ENCODE measurements at places on chromosomes 5 and 9.

DNA sequence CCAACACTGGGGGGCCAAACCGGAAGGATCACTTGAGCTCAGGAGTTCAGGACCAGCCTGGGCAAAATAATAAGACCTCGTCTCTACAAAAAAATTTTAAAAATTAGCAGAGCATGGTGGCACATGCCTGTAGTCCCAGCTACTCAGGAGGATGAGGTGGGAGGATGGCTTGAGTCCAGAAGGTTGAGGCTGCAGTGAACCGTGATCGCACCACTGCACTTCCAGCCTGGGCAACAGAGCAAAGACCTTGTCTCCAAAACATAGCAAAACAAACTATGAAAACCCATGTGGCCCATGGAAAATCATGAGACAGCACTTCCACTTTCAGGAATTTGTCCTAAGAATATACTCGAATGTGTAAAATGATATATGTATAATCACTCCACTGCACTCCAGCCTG, 6.1 kb downstream of the SETX start:
- DNase-seq: no peak

GRCh38 chr9:110188991-110189390, 19.0 kb downstream of the C9orf152 start:
- no peak for DNase-seq

DNA sequence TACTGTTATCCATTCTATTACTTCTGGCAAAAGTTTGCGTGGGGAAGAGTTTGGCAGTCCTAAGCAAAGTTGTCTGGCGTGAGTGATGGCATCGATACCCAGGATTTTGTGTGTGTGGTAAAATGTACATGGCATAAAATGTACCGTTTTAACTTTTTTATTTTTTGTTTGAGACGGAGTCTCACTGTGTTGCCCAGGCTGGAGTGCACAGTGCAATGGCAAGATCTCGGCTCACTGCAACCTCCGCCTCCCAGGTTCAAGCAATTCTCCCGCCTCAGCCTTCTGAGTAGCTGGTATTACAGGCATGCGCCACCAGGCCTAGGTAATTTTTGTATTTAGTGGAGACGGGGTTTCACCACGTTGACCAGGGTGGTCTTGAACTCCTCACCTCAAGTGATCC, 55.4 kb upstream of the TJP2 start:
- DNase-seq: no peak

DNA sequence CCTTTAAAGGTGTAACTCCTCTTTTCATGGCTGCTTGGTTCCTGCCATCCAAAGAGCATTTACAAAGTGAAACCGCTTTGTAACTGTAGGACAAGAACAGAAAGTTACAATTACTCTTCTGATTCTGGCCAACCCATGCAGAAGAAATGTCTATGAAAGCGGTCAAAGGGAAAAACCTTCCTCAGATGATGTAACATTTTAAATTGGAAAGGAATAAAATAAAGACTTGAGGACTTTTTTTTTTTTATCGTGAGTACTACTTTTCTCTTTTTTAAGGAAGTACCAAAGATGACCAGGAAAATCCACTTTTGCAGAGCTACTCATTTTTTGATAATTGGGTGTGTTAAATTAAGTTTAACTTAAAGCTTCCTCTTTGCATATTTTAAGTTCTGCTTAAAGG, 13.0 kb upstream of the C9orf72 start:
- DNase-seq: no peak

DNA sequence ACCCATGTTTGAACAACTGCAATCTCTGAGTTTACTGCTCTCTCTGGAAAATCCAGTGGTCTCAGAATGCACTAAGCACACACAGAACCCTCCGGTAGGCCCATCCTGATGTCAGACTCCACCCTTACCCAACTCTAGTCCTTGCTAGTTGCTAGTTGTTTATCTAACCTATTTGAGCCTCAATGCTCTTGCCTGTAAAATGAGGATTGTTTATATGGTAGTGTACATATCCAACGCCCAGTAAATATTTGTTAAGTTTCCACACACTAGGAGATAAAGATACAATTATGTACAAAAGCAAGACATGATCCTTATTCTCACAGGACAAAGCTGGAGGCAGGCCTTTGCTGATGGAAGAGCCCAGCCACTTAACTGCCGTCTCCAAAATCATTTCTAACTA, 192.2 kb downstream of the SPOCK1 start:
- DNase-seq: no peak

- no peak for DNase-seq
Measured at GRCh38 chr5:122129306-122129705, at the start of gene ZNF474. TSS of gene ZNF474 (plus strand) at chr5:122129546. CDS start at chr5:122151991, 22,445 bp downstream.

- no peak for DNase-seq
Measured at GRCh38 chr5:76165711-76166374, 82.7 kb downstream of the SV2C start.

GRCh38 chr9:126965077-126965476, 50.5 kb downstream of the RALGPS1 start:
- DNase-seq: no peak

DNA sequence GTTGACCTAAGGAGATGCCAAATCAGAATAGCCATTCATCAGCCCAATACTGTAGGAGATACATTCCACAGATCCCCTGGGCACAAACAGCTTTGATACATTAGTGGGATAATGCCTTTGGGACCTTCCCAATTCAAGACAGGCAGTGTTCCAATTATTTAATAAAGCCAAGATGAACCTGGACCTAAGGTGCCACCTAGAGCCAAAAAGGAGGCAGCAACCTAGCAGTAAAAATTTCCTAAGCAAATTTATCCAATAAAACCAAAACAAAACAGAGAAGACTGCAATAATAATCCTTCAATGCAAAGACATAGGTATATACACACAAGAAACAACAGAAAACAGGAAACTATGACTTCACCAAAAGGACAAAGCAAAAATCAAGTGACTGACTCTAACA, 253.0 kb downstream of the HINT1 start:
- no peak for DNase-seq

GRCh38 chr5:133861161-133861737, 107.2 kb downstream of the C5orf15 start:
- DNase-seq: no peak

DNA sequence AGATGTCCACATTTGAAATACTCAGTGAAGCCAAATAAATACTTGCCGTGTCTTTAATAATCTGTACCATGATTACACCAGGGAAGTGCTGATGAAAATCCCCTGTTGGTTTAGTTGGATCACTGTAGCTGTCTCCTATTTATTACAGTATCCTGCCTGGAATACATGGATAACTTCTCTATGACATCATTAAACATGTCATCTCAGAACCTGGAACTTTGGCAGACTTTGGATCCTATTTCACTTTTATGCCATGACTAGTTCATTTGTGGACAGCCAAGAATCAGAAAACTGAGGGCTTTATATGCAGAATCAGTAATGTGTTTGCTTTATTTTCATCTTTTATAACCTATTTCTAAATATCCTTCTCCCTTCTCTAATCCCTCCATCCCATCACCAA, at the start of gene TXNDC8:
TXNDC8 (minus strand) TSS at position 137 of the 400 bp plus-strand sequence.
- no peak for DNase-seq

DNA sequence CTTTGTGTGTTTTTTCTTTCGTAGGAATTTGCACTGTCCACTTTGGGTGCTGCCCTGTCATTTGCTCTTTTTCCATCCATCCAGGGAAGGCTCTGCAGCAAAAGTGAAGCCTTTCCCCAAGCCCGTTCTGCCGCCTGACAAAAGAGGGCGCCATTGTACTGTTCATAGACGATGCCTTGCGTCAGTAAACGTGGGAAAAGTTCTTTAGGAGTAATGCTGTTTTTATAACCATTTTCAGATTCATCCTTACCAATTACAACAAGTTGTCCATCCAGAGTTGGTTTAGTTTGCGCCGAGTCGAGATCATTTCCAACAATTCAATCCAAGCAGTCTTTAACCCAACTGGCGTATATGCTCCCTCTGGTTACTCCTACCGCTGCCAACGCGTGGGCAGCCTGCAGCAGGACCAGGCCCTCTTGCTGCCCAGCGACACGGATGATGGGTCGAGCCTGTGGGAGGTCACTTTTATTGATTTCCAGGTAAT, 34.3 kb upstream of the RPS23 start:
- DNase-seq: no peak

GRCh38 chr9:136711751-136712689, at the start of gene DIPK1B:
TSS of gene DIPK1B (plus strand) at chr9:136712572. CDS start at chr9:136712666, 94 bp downstream.
- no peak for DNase-seq

GRCh38 chr9:137809040-137809576, 68.5 kb upstream of the CACNA1B start:
- DNase-seq: peak; percentile 74

- DNase-seq: no peak
Measured at GRCh38 chr5:7529880-7530279, 133.9 kb downstream of the ADCY2 start.

GRCh38 chr5:59763541-59763940, 130.0 kb downstream of the PDE4D start:
- DNase-seq: no peak

- DNase-seq: no peak
Measured at GRCh38 chr9:74907085-74907484, 19.4 kb upstream of the TRPM6 start.

DNA sequence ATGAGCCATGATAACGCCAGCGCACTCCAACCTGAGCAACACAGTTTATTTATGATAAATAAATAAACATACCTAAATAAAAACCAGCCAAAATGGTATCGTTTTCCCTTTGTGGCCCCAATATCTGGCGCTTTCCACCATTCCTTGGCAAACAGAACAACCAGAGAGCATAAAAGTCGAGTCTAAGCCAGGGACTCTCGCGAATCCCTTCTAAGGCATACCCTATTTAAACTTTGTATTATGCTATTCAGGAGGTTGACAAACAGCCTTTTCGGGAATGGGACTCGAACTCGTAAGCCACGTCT, 386 bp upstream of the MATR3 start:
- DNase-seq: no peak

GRCh38 chr9:130332384-130332926, 66.9 kb downstream of the HMCN2 start:
- no peak for DNase-seq

GRCh38 chr9:19286634-19287188, 56.2 kb downstream of the DENND4C start:
- DNase-seq: no peak

- no peak for DNase-seq
Measured at GRCh38 chr9:96087669-96088299, 212.3 kb downstream of the ERCC6L2 start.

- no peak for DNase-seq
Measured at GRCh38 chr9:131868766-131869165, 128.9 kb upstream of the RAPGEF1 start.

GRCh38 chr9:34501889-34502425, 20.8 kb downstream of the ENHO start:
- no peak for DNase-seq

- DNase-seq: no peak
Measured at GRCh38 chr5:18003784-18004183, 369.5 kb downstream of the TAF11L14 start.

DNA sequence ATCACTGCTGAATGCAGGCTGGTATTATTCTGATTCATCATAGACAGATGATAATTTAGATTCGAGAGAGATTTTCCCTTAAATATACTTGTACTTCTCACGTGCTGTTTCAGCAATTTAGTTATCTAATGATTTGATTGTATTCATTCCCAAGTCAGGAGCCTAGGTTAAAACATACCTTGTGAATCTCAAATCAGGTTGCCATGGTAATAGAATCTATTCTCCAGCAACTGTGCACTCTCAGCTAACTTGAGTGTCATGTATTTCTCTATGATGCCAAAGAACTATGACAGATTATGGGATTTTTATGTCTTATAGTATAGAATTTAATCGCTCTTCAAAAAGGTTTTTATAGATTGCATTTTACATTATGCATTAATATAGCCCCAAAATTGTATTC, 315.3 kb downstream of the GABRG2 start:
- no peak for DNase-seq

- DNase-seq: no peak
Measured at GRCh38 chr5:178145965-178146820, 7.5 kb downstream of the NHP2 start.

- DNase-seq: no peak
Measured at GRCh38 chr9:109295221-109296130, 25.4 kb downstream of the EPB41L4B start.
